Bladder microvascular endothelial cell (primary cell): ENCODE measurements at places on chromosomes 3 and 15. TPM values are rescaled to one million over a fixed set of nuclear protein-coding genes. Genes with fewer than 3 reads are reported as not detected.

The ANKDD1A gene
- 1.8 and 3.9 TPM in 2 replicates for total RNA-seq

The GOLGA8R gene
- total RNA-seq, result 0.16 and 1.3 TPM in 2 replicates

The PAK6 gene
- total RNA-seq, result not detected in 2 replicates

The CHL1 gene
- total RNA-seq, result not detected in 2 replicates

The GPR160 gene
- 4.8 and 13.3 TPM in 2 replicates for total RNA-seq

The CCK gene
- total RNA-seq, result not detected in 2 replicates

The GABRG3 gene
- not detected in 2 replicates for total RNA-seq

The IQCF5 gene
- total RNA-seq, result not detected in 2 replicates

The AHSG gene
- not detected in 2 replicates for total RNA-seq

The AKAP13 gene
- total RNA-seq, result 50.2 and 83.4 TPM in 2 replicates

The LRRK1 gene
- 8.7 and 17.6 TPM in 2 replicates for total RNA-seq

The CTDSPL gene
- 15.4 and 128 TPM in 2 replicates for total RNA-seq

The PDE8A gene
- total RNA-seq, result 27.5 and 70.8 TPM in 2 replicates

The NAALADL2 gene
- 0.44 and 0.65 TPM in 2 replicates for total RNA-seq

The XIRP1 gene
- not detected in 2 replicates for total RNA-seq

The RLBP1 gene
- not detected in 2 replicates for total RNA-seq

The TNFSF10 gene
- total RNA-seq, result 46.3 and 265 TPM in 2 replicates

The MKRN3 gene
- total RNA-seq, result not detected in 2 replicates

The PP2D1 gene
- not detected in 2 replicates for total RNA-seq

The SLC6A1 gene
- not detected in 2 replicates for total RNA-seq

The MYRIP gene
- 11.6 and 16.4 TPM in 2 replicates for total RNA-seq

The SPRED1 gene
- total RNA-seq, result 8.1 and 23.5 TPM in 2 replicates

The CILP gene
- not detected in 2 replicates for total RNA-seq

The OSTN gene
- 0.49 TPM in 1 of 2 replicates, not detected in the other for total RNA-seq

The MORC1 gene
- total RNA-seq, result not detected in 2 replicates

The CCR5 gene
- total RNA-seq, result not detected in 2 replicates
